ENCODE measurements at places on chromosomes 4 and X.

DNA sequence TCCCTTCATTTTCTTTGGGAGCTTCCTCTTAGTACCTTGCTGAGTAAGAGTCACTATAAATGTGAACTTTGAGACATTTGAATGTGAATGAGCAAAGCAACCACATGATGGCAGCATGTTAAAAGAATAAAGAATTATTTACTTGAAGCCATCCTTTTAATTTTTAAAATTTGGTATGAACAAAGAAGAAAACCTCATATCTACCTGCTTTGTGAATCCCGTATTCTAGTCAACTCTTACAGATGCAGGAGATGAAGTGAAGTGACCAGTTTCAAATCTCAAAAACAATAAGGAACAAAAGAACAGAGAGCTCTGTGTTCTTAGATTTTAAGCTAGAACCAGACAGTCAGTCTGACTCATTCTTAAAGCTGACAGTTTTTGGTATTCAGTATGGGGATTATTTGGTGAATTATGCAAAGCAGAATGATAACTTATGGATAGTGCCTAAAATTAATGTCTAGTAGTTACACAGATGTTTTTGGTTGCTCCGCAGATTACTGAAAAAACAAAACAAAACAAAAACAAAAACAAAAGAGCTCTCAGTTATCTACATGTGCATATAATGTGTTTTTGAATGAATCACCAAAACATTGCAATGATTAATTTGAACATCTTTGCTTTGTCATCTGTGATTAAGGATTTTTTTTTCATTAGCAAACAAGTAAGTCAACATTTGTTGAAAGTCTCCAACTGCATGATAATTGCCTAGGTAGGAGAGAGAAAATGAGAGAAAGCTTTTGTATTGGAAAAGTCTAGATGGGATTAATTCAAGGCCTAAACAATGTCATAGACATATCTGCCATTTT, 48.2 kb upstream of the H2AZ1 start:
- DNase-seq = peak; percentile 64

- DNase-seq = peak; percentile 24
Measured at GRCh38 chr4:38154681-38155588, 194.7 kb downstream of the PTTG2 start.

DNA sequence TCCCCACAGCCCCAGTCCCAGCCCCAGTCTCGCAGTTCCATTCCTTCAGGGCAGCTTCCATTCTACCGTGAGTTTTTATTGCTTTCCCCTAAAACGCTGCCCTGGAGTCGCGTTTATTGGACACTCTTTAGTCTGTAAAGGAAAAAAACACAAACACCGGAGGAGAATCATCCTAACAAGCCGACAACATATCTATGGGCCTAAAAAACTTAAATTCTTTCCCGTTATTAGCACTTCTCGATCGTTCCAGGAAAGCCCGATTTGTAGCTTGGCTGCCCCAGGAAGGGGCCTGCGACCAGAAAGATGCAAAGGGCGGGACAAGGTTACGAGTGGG, 178.5 kb downstream of the CBR4 start:
- DNase-seq = no peak

DNA sequence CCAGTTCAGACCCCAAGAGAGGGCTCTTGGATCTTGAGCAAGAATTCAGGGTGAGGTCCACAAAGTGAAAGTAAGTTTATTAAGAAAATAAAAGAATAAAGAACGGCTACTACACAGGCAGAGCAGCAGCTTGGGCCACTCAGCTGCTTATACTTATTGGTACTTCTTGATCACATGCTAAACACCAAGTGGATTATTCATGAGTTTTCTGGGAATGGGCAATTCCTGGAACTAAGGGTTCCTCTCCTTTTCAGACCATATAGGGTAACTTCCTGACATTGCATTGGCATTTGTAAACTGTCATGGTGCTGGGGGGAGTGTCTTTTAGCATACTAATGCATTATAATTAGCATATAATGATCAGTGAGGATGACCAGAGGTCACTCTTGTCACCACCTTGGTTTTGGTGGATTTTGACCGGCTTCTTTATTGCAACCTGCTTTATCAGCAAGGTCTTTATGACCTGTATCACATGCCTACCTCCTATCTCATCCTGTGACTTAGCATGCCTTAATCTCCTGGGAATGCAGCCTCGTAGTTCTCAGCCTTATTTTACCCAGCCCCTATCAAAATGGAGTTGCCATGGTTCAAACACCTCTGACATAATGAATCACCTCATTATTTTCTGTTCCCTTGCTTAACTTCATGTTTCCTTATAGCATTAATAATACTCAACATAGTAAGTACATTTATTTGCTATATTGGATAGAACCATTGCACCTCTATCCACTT, 476.3 kb downstream of the DTHD1 start:
- DNase-seq = peak; percentile 94

- peak; percentile 27 for DNase-seq
Measured at GRCh38 chr4:16752150-16752549, 146.3 kb downstream of the LDB2 start.

GRCh38 chr4:3639613-3640586, 107.7 kb upstream of the LRPAP1 start:
- no peak for DNase-seq

DNA sequence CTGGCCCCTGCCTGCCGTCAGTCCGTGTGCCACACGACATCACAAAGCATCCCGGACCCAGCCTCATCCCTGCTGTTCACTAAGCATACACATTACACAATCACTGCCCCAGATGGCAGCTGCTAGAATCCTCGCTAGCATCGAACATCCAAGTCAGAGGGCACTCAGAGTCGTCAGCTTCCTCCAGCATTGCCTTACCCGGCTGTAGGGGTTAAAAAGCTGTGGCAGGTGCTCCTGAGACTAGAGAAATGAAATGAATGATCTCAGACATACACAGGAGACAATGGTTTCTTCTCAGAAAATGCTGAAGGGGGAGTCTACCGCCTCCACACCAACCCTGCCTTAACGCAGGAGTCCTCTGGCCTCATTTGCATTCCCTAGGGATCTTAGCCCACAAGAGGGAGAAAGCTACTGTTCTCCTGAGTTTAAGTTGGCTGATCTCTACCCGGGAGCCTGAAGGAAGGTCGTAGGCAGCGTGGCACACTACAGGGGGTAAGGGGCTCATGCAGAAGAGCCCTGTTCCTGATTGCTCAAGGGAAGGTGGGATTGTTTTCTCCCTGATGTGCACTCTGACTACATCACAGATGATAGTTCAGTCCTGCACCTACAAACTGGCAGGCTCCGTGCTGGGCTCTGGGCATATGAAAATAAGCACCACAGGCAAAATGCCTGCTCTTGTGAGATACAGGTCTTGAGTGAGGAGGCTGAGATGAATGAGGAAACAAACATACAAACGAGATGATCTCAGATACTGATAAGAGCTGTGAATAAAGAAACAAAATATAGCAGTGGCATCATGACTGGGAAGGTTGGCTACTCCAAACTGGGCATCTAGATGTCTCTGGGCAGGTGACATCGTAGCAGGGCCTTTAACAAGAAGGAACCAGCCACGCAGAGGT, 2.6 kb upstream of the KIAA0232 start:
- peak; percentile 29 for DNase-seq

GRCh38 chrX:10618961-10619360, 1.4 kb downstream of the MID1 start:
- no peak for DNase-seq

DNA sequence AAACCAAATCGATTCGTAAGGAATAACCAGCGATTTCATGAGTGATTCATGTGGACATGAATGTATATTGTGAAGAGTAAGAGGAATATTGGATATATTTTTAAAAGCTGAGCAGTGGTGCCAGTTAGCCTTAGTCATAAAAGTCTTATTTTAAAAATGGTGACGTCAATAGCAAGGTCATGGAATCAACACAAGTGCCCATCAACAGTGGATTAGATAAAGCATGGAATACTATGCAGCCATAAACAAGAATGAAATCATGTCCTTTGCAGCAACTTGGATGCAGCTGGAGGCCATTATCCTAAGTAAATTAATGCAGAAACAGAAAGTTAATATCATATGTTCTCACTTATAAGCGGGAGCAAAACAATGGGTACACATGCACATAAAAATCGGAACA, 89.0 kb upstream of the STOX2 start:
- no peak for DNase-seq

DNA sequence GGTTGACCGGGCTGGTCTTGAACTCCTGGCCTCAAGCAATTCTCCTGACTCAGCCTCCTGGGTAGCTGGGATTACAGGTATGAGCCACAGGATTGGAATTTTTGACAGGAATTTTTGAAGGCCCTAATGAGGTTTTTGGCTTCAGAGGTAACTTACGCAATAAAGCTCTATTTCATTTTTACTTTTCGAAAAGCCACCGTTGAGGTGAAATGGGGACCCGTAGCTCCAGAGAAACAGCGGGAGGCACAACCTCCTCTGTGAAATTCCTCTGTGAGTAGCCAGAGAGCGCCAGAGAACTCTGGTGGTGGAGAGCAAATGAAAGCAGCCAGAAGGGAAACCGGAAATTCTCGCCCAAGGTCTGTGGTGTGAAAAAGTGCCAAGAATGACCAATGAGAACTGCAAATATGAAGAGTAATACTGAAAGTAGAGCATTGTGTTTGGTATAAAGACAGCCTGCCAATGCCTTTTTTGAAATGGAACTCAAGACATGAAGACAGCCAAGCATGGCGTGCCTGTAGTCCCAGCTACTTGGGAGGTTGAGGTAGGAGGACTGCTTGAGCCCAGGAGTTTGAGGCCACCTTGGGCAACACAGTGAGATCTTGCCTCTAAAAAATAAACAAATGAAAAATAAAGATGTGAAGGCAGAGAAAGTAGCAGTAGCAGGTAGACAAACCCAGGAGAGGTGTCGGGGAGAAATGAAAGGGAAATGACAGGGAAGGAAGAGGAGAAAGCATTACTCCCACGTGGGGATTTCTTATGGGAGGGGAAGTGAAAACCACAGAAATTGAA, 33.0 kb upstream of the TMEM131L start:
- peak; percentile 98 for DNase-seq

- DNase-seq = peak; percentile 94
Measured at GRCh38 chr4:89284828-89285227, 22.8 kb downstream of the GPRIN3 start.

- DNase-seq = peak; percentile 77
Measured at GRCh38 chr4:53905941-53906377, 158.4 kb downstream of the CHIC2 start.

DNA sequence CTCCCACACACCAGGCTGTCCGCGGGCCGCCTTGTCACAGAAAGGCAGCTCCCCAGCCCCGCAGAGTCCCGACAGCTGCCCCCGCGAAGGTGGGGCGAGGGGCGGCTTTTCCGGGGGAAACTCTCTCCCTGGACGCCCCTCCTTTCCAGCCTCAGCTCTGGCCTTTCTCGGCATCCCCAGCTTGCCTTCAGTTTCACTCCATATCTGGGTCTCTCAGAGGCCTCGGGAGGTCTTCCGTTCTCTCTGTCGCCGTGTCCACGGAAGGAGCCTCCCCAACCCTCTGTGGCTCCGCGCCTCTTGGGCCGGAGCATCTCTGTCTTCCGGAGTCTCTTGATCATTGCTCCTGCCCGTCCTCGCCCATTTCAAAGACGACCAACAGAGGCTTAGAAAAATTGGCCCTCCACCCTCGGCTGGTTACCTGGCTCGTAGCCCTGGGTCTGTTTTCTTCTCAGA, 6.1 kb upstream of the MSX1 start:
- DNase-seq = no peak

GRCh38 chr4:165439344-165439743, 60.5 kb downstream of the CPE start:
- no peak for DNase-seq

All from OCI-M1 (cell line).